ENCODE measurements at places on chromosomes 5 and 9.

GRCh38 chr5:122705851-122706250 lies 69.0 kb upstream of the SNX2 start:
- no peak for DNase-seq

DNA sequence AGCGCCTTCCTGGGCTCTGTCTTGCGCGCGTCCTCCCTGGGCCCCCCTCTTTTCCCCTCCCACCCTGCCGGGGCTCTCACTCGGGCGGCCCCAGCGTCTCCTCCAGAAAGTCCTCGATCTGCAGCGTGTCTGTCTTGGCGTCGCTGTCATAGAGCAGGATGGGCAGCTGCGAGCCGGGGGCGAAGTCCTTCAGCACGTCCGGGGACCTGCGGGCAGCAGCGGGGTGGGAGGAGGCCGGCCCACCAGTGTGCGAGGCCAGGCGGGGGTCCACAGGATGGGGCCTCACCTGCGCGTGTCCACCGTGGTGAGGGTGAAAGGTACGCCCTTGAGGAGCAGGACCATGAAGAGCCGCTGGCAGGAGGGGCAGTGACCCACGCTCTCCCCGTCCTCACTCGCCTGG lies 1.0 kb downstream of the CLIC3 start:
- DNase-seq, result no peak

GRCh38 chr5:125883223-125883622 lies 540.0 kb upstream of the GRAMD2B start:
- DNase-seq, result no peak

GRCh38 chr5:94385767-94386166 lies 232.6 kb downstream of the KIAA0825 start:
- DNase-seq, result no peak

- no peak for DNase-seq
Observed at GRCh38 chr5:107435061-107435460, 235.7 kb downstream of the EFNA5 start.

GRCh38 chr5:158414333-158414762 lies 555.4 kb upstream of the CLINT1 start:
- DNase-seq, result no peak

GRCh38 chr9:2126331-2126803 lies 111.2 kb downstream of the SMARCA2 start:
- no peak for DNase-seq

GRCh38 chr5:124516567-124516966 lies 229.9 kb downstream of the ZNF608 start:
- no peak for DNase-seq

Measured in stimulated activated CD4-positive, alpha-beta T cell treated with anti-CD3 and anti-CD28 coated beads, Interleukin-2, amount 100 ng/mL, for 4 hours (primary cell).